ENCODE measurements at places on chromosomes 16 and 17. TPM values are rescaled to one million over a fixed set of nuclear protein-coding genes. Genes with fewer than 3 reads are reported as not detected.

The HOXB6 gene
- total RNA-seq: 3.3 TPM

The ZMYND15 gene
- total RNA-seq: 0.64 TPM

The CCDC200 gene
- total RNA-seq: not detected

The ASPHD1 gene
- 23.7 TPM for total RNA-seq
